ENCODE measurements at places on chromosomes 4 and X.
A peak's percentile ranks its signal among the peaks of the same experiment; 100 is the strongest.

DNA sequence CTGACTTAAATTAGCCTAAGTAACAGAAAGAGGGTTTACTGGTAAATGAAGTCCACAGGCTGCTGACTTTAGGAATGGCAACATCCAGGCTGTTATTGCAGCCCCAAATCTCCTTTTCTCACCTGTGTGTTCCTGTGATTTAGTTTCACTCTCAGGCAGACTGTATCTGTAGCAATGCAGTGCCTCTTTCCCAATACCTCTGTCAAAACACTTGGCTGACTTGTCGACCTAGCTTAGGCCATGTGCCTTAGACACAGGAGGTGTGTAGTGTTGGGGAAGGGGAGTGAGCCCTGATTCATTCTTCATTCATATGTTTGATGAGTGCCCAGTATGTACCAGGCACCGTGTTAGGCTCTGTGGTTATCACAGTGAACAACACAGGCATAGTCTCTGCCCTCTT, 46.9 kb downstream of the JADE3 start:
- DNase-seq = no peak

GRCh38 chr4:150240011-150240410, 161.8 kb downstream of the DCLK2 start:
- no peak for DNase-seq

GRCh38 chr4:38157592-38157991, 197.4 kb downstream of the PTTG2 start:
- DNase-seq = no peak

- DNase-seq = no peak
Measured at GRCh38 chr4:57575426-57575825, 465.2 kb upstream of the IGFBP7 start.

DNA sequence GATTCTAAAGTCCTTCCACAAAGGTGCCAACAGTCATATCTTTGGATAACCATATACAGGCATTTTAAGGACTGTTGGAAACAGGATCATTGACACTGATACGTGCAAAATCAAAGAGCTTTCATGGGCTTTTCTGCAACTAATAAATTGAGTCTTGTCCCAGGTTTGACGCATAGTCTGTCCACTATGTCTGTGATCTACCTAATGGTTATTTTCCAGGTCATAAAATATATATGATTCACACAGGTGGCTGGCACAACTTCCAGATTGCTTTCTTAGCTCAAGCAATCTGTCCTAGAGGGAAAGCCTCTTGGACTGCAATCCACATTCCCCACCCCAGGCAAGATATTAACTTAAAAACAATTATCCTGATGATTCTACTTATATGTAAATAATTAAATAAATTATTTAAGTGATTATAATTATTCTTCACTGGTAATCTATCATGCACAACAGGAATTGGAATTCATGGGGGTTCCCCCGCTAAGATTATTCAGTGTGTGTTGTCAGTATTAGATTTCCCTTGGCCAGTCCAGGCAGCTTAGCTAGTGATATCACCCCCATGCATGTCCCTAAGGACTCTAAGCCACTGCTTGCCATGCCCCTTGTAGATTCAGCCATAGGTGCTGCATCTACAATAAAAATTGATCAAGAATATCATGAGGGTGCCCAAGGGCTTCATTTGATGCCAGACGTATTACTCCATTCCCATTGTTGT, 97.8 kb downstream of the TLL1 start:
- DNase-seq = no peak

GRCh38 chr4:153669838-153670237, 14.2 kb upstream of the TLR2 start:
- no peak for DNase-seq

GRCh38 chr4:61192392-61192791, 7.7 kb upstream of the ADGRL3 start:
- DNase-seq = no peak

- DNase-seq = no peak
Measured at GRCh38 chr4:57588557-57588956, 478.4 kb upstream of the IGFBP7 start.

GRCh38 chr4:133720001-133720400, 481.6 kb downstream of the PABPC4L start:
- DNase-seq = no peak

GRCh38 chr4:173185847-173186510, 17.4 kb downstream of the GALNT7 start:
- peak; percentile 81 for DNase-seq

DNA sequence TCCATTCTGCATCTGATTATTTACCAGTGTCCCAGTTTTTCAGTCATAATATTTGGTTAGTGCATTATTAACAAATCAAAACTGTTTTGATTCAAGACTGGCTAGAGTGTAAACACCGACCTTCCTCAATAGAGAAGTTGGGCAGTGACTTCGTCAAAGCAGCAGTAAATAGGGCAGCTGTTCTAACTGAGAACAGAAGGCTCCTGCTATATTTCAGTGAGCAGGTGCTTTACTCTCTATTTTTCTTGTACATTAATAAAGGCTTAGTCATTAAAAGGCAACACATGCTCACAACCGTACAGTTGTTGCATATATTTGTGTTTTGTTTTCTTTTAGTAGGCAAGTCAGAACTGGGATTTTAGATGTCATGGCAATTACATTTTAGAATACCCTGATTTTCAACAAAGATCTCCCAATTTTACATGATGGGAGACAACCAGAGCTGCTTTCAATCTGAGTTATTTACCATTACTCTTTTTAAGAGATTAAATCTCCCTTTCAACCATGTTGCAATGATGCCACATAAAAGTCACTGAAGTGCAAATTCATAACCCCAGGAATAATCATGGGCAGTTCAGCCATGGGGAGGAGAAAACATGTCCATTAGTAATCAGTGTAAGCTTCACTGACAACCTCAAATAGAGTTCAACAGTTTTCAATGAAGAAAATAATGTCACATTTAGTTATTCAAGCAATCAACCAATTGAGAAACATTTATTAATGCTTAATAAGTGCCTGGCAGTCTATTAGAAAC, 233.3 kb downstream of the NDST4 start:
- no peak for DNase-seq

DNA sequence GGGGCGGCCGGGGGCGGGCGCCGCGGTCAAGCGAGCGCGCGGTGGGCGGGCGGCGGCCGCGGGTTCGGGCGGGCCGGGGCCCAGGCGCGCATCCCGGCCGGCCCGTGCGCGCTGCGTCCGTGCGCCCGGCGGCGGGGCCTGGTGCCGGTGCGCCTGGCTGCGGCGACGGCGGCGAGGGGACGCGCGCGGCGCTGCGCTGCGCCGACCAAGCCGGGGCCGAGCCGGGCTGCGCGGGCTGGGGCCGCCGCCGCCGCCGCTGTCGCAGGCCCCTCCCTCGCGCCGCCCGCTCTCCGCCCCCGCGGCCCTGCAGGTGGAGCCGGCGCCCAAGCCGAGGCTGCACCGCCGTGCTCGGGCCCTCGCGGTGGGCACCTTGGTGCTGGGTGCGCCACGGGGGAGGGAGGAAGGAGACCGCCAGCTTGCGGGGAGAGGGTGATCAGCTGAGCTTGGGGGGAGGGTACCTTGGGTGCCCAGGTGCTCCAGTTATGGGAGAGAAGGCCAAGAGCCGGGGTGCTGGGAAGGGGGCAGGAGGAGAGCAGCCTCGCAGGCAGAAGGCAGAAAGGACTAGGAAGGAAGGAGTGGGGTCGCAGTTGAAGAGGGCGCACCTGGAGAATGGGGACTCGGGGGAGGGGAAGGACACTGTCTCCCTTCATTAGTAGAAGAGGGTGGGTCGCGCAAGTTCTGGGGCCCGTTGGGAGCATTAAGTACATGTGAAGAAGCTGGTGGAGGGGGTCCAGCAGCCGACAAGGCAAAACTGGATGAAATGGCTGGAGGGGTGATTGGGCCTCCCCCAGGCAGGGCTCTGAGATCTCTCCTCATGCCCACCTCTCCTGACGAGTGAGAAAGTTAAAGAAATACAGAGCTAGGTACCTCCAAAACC, at the start of gene PPP2R2C:
TSS of gene PPP2R2C (minus strand) at position 228 of the 877 bp plus-strand sequence. CDS start 385 bp downstream, outside the sequence.
- no peak for DNase-seq

DNA sequence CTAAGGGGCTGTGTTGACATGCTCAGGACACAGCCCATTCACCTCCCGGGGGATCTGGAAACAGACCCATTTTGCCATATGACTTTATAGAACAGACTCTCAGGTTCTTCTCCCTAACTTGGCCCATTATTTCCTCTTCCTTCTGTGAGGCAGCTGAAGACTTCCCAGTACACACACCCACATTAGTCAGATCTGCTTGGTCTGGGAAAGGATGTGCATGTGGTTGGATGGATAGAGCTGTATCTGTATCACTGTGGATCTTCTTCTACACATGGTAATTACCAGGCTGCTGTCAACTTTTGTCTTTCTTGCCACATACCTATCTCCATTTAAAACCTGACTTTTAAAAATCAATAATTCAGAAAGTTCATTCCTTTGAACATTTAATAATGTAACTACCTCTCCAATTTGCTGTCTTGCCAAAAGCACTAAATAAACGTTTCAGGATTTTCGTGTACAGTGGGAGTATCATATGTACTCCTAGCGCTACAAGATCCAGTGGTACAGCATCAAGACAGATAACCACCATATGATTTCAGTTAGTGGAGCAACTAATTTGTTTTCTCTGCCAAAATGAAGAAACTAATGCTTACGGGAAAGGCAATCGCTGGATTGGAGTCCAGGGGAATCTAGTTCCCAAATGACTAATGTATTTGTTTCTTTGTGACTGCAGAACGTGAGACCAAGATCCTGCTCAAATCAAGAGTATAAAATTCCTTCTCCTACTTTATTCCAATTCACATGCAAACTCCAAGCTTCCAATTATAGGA, 134.1 kb upstream of the MAP3K15 start:
- DNase-seq = no peak

GRCh38 chr4:75745161-75745560, 20.8 kb downstream of the USO1 start:
- DNase-seq = peak; percentile 93

GRCh38 chr4:187544461-187545053, 451.0 kb upstream of the ZFP42 start:
- DNase-seq = no peak

- DNase-seq = no peak
Measured at GRCh38 chr4:183571350-183571941, 66.6 kb downstream of the ING2 start.

GRCh38 chr4:189514209-189514608, 426.5 kb upstream of the FRG1 start:
- no peak for DNase-seq

GRCh38 chr4:76867377-76867776, 30.6 kb downstream of the SOWAHB start:
- DNase-seq = no peak

DNA sequence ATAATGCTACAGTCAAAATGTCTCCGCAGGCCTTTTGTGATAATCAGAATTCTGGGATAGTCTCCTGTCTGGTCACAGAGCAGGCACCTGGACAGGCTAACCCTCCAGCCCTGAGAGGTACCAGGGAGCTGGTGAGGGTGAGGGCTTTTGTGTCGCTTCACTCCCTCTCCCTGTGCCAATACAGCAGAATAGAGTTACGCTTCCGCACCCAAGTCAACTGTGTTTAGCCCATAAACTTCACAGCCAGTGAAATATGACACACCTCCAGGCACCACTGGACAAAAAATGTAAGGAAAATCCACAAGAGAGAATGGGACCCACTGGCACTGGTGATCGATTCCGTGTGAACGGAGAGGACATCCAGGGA, 1.3 kb downstream of the GAK start:
- no peak for DNase-seq

GRCh38 chr4:137307806-137308205, 224.5 kb downstream of the PCDH18 start:
- DNase-seq = no peak

GRCh38 chr4:147963839-147964238, 232.0 kb downstream of the ARHGAP10 start:
- no peak for DNase-seq

- DNase-seq = no peak
Measured at GRCh38 chrX:46260499-46260898, 284.7 kb downstream of the ZNF674 start.

- DNase-seq = no peak
Measured at GRCh38 chr4:88705223-88705622, 7.6 kb upstream of the NAP1L5 start.

GRCh38 chr4:127669691-127670090, 36.9 kb downstream of the INTU start:
- DNase-seq = no peak

DNA sequence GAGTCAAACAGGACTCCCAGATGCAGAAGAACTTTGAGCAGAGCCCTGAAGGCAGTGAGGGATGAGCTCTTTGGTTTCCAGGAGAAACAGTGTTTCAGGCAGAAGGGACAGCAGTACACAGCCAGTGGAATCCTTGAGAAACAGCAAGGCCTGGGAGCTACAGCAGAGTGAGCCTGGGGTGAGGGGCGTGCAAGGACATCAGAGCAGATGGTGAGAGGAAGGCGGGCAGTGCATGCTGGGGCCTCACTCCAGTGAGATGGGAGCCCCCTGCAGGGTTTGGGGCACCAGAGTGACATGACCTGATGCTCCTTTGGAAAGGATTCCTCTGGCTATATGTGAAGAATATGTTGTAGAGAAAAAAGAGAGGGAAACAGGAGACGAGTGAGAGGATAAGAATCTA, 98.1 kb upstream of the EGFL6 start:
- no peak for DNase-seq

GRCh38 chr4:21009956-21010355, 309.7 kb downstream of the PACRGL start:
- DNase-seq = no peak

DNA sequence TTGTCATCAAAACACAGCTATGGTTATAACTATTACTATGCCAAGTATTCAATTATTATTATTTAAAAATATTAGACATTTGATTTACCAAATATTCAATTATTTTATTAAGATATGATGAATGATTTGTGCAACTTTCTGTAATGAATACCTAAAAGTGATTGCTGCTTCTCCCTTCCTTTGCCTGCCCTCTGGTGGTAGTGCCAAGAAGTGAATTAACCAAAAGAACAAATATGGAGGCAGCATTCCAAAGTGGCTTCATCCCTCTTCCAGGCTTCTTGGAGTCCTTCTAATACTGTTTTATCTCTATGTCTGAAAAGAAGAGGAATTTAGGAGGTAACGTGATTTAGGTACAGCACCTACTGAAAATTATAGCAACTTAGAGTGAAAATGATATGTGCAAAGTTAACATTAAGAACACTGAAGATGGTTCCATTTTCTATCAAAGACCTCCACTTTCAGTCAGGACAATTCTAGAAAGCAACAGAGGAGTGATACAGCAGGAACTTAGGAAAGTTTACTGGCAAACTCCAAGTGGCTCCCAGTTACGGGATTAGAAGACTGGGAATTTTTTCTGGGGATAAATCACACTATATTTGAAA, 43.0 kb downstream of the ENPEP start:
- peak; percentile 27 for DNase-seq

DNA sequence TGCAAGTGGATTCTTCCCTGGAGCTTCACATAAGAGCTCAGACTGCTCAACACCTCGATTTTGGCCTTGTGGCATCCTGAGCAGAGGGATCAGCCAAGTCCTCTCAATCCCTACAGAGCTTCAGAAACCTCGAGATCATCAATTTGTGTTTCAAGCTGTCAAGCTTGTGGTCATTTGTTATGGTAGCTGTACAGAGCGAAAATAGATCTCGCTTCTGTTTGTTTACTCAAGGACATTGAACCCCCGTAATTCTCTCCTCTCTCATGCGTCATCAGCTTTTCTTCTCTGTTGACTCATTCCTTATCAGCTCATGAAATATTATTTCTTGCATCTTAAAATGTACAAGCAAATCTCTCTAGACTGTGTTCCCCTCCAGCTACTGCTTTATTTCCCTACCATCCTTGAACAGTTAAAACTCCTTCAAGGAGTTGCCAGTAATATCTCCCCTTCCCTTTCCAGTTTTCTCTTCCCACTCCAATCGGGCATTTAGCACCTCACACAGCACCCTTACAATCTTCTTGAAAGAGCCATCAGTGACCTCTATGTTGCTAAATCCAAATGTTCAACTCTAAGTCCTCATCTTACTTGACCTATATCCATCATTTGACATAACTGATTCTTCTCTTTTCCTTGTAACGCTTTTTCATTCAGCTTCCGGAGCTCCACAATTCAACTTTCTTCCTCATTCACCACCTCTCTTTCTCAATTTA, 106.2 kb upstream of the FAT1 start:
- no peak for DNase-seq
